Foreskin melanocyte (primary cell): ENCODE measurements at places on chromosomes 5 and 9.
A peak's percentile ranks its signal among the peaks of the same experiment; 100 is the strongest.

DNA sequence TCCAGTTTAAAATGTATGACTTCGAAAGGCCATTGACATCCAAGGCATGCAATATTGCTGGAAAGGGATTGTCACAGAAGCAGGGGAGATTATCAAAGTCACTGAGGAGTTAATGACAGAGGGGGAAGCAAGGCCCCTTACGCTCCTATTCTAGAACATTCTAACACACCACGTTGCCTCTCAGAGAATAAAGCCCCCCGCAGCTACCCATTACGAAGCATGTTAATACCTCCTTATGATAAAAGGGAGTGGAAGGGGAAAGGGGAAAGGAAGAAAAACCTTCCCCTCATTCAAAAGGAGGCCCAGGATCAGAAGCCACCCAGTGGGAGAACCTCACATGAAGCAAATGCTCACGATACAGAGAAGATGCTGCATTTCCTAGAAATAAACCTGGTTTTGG, 213.6 kb downstream of the DAB2IP start:
- DNase-seq, result no peak

DNA sequence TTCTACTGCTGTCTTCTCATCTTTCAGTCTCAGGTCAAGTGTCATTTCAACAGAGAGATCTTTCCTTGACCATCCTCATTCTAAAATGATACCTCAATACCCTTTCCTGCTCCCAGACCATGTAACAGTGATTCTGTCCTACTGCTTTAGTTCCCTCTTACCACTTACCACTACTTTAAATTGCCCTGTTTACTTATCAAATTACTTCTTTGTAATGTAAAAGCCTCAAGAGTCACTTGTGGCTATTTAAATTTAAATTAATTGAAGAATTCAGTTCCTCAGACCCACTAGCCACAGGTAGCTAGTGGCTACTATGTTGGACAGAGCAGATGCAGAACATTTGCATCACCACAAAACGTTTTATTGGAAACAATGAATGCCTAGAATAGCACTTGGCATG, 217.3 kb downstream of the ADAMTS6 start:
- no peak for DNase-seq

DNA sequence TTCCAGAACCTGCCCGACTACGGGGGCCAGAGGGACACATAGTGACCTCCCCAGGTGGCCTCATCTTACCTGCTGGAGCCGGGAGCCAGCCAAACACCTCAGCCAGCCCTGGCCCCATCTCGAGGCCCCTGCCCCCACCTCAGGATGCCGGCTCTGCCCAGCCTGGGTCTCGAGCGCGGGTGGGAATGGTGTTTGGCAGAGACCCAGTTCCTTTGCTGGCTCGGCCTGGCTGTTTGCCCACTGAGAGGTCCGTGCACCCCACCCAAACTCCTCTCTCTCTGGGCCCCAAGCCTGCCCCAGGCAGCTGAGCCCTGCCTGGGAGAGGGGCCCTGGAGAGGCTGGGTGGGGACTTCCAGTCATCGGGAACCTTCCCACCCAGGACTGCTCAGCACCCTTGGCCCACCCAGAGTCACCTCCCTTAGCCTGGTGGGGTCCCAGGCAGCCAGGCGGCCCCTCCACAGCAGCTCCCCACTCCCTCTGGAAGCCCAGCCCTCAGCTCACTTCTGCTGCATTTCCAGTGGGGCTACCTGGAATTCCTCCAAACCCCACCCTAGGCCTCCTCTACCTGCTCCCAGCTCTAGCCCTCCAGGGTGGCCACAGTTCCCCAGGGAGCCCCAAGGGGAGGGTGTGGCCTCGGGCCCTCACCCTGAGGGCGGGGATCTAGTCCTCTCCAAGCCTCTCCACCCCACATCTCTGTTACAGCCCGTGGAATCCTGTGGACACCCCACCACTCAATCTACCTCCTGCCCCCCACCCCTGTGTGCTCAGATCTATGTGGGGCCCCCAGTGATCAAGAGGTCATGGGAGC, 42.4 kb upstream of the UBAC1 start:
- DNase-seq, result no peak

GRCh38 chr5:179818746-179819295, 1.9 kb upstream of the SQSTM1 start:
- peak; percentile 74 for DNase-seq

GRCh38 chr9:70480405-70480980, 66.0 kb upstream of the KLF9 start:
- peak; percentile 36 for DNase-seq

- no peak for DNase-seq
Observed at GRCh38 chr5:91103353-91104061, 279.6 kb downstream of the ARRDC3 start.

- DNase-seq, result no peak
Observed at GRCh38 chr5:112594095-112594850, 143.4 kb upstream of the APC start.

GRCh38 chr5:61758711-61759110, 426.7 kb downstream of the ZSWIM6 start:
- DNase-seq, result no peak

DNA sequence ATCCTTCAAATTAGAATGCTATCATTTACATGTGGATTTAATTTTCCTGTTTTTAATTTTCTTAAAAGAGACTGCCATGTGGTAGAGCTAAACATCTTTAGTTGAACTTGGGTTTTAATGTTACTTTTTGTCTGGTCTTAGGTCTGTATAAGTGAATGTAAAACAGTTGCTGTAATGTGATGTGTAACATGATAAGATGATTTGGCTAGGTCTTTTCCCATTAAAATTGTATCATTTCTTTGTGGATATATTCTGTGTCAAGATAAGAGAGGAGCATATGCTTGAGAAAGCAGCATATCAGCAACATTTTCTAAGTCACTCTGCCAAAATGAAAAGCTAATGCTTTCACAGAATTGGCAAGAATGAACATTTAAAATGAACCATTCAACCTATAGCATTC, 18.5 kb downstream of the TMEM167A start:
- DNase-seq, result no peak

- DNase-seq, result no peak
Observed at GRCh38 chr9:121326130-121326838, 43.8 kb downstream of the STOM start.
